ENCODE measurements at places on chromosomes 13 and 19.

GRCh38 chr13:39394796-39395678, 208.0 kb downstream of the LHFPL6 start:
- no peak for DNase-seq

DNA sequence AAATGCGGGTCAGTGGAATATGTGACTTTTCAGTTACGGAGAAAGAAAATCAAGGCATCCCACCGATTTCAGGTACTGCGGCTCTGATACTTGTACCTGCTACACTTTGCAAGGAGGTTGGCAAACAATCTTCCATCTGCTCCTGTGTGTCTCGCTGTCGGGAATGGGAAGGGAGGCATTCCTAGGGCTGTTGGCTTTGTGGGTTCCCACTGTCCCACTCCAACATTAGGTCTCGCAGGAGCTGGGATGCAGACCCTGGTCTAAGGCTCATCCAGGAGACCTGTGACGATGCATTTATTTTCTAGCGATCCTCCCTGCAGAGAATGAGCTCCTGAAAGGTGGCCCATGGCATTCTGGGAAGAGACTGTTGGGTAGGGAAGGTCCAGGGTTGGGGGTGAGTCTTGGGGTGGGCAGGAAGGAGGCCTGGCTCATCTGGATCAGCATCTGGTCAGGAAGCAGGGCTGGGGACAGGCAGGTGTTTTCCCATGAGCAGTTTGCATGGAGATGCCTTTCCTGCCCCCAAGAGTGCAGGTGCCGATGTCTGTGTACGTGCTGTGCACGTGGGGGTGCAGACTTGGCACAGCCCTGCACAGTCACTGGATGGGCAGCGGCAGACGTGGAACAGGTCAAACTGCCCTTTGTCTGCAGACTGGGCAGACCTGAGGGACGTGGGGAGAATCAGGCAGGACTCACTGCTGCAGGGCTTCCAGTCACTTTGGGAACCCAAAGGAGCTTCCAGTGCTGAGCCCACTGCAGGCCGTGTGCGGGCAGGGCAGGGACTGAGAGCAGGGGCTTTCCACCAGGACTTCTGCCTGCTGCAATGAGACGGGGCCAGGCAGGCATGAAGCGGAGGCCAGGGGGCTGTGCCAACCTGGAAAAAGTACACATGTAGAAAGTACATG, 152.4 kb downstream of the TEX29 start:
- no peak for DNase-seq

DNA sequence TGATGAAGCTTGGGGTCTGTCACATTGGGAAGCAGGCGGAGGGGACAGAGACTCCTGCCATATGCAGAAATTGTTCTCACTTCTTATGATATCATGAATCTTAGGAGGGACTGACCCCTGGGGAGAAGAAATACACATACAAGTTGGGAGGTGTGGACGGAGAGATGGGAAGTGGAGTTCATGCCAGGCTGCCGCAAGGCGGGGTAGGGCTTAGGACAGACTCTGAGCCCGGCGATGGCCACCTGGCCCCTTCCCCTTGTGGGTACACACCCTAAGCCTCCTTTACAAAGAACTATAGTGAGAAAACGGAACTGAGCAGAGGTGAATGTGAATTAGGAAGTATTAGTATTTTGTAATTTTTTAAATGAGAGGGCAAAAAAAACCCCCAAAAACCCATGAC, 177.0 kb upstream of the IRS2 start:
- no peak for DNase-seq

DNA sequence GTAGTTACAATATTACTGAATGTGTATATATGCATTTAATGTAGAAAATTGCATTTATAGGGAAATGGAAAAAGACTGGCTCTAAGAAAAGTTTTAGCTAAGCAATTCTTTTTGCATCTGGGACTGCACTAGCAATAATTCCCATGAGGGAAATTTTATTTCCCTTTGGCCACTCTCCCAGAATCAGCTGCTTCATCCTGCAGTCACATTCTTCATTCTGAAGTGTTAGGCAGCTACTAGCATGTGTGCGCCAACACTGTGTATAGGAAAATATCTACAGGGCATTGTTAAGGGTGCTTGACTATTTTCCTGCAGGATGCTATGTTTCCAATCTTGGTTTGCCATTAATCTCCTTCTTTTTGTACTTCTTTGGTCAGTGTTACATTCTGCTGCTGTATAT, 312.8 kb upstream of the PCDH20 start:
- DNase-seq = no peak

- DNase-seq = no peak
Observed at GRCh38 chr13:112079696-112080095, 12.7 kb downstream of the SOX1 start.

DNA sequence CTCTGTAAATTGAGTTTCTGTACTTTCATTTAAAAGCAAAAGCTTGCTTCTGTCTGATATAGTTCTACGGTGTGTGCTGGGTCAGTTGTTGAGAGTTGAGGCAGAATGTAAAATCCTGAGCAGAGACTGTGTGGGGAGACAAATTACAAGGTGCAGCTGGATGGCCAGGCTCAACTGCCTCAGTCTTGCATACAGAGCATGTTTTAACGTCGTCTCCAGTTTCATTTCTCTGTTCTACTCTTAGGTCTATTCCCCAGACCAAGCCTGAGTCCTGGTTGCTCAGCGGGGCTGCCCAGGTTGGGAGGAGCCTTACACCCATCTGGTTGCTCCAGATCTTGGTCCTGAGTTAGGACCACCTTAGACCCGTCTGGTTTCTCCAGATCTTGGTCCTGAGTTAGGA, 54.4 kb upstream of the MEDAG start:
- no peak for DNase-seq

DNA sequence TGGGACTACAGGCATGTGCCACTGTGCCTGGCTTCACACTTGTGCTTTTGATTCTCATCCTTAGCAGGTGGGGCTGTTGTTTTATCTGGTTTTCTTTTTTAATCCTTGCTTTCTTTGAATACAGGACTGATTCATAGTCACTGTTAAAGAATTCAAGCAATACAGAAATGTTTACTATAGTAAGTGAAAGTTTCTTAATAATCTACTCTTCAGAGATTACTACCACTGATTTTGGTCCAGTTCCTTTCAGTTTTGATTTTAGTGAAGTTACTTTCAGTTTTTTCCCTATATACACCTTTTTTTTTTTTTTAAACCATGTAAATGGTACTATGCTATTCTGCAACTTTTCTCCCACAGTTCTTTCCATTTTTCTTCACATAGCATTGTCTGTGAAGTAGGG, 53.6 kb downstream of the GATAD2A start:
- DNase-seq = peak; percentile 56

DNA sequence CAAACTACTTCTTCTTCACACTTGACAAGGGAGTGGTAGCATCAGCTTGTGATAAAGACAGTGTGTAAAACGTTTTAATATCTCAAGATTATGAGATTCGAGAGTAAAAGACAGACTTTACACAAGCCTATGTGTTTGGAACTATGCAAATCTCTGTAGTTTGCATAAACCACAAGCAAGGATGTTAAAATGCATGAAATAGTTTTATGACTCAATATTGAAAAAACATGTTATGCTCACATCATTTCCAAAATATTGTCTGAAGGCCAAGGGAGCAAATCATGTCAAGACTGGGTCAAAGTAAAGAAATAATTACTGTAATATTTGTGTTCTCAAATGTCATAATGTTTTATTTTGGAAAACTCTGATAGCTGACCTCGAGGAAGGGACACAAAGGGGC, 316.8 kb upstream of the KLF12 start:
- peak; percentile 32 for DNase-seq

- no peak for DNase-seq
Observed at GRCh38 chr13:73943137-73943964, 190.9 kb downstream of the KLF12 start.

DNA sequence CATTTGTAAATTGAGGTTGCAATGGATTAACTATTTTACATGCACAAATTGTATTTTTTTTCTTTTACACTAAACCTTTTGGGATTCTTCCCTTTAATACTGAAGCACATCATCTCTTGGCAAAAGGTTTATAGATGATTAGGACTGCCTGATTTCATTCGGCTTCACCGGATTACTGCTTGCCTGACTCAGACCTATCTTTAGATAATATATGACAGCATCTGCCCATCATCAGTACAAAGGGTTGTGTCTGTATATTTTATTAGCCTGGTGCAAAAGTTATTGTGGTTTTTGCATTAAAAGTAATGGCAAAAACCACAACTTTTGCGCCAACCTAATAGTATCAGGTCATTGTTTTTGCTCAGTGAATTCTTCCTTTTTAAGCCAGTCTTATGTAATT, 316.2 kb upstream of the HTR2A start:
- DNase-seq = peak; percentile 21

DNA sequence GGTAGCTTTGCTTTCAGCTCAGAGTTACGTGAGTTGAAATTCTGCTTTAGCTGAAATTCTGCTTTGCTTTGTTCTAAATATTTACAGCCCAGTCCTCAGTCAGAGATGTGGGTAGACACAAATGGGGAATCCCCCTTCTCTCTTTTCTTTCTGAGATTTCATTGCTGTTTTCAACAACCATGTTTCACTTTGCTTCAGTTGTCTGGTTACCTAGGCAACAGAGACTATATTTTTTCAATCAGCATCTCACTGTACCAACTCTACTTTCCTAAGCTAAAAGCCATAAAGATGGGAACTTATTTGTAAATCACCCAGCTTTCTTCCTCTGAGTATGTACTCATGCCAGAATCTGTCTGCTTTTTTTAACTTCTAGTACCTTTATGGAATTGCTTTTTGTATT, 509.0 kb downstream of the OLFM4 start:
- no peak for DNase-seq

DNA sequence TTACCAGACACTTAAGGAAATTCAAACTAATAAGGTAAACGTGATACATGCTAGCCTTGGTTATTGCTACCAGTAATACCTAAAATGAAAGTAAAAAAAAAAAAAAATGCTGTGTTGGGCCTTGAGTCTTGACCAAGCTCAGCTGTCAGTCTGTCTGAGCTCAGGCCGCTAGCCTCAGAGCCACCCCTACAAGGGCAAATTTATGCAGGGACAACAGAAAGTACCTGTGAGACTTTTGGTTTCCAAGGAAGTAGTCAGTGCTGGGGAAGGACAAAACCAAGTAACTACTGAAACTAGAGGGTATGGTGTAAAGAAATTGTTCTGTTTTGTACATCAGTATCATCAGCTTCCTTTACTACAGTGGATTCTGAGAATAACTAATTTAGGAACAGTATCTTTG, 134.3 kb upstream of the SLITRK5 start:
- DNase-seq = no peak

- peak; percentile 86 for DNase-seq
Observed at GRCh38 chr19:55624109-55625003, at the start of gene ZNF784. ZNF784 (minus strand) TSS chr19:55624566; CDS start chr19:55624561, 5 bp downstream.

GRCh38 chr13:25440061-25440460, 68.3 kb downstream of the ATP8A2 start:
- DNase-seq = no peak

DNA sequence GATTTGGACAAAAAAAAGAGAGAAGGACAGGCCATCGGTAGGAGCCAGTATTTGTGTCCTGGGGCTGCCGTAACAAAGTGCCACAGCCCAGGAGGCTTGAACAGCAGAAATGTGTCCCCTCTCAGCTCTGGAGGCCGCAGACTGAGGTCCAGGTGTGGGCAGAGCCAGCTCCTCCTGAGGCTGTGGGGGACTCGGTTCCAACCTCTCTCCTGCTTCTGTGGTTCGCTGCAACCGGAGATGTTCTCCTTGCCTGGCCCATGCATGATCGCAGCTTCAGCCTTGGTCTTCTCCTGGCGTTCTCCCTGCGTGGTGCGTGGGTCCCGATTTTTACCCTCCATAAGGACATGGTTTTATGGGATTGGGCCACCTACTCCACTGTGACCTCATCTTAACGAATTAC, 85.9 kb upstream of the SOX1 start:
- no peak for DNase-seq

GRCh38 chr19:1512671-1513498, at the start of gene ADAMTSL5:
ADAMTSL5 (minus strand) TSS chr19:1513019; CDS start chr19:1510943, 2,076 bp downstream.
- peak; percentile 68 for DNase-seq

DNA sequence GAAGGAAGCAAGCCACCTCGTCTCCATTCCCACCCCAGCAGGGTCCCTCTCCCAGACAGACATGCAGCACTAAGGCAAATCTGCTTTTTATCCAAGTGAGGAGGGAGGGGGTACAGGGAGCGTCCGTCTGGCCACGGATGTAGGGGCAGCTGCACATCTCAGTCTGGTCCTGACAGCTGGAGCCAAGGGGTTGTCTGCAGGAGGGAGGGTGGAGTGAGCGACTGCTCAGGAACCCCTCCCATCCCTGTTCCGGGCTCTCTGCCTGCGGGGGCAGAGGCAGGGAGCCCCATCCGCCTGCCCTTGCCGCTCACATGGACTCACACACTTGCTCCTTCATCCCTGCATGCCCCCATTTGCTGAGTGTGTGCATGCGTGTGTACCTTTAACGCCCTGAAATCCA, 2.5 kb downstream of the TMEM190 start:
- no peak for DNase-seq

GRCh38 chr19:46530636-46531035, 35.0 kb upstream of the PNMA8B start:
- DNase-seq = peak; percentile 9

DNA sequence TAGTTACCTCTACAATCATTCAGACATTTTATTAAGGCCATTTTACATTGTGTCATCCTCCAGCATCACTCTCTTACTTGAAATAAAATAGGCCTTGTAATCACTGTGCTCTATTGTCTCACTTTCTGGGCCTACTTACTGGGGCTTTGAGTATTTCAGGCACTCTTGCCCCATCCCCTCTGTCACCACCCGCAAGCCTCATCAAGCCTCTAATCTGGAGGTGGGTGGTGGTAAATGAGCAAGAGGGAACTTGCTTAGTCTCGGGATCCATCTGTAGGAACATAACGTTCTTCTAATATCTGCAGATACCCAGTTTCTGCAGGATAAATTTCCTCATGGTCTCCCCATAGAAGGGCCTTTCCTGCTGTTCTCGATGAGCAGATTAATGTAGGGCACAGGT, 19.4 kb upstream of the GPR18 start:
- no peak for DNase-seq

GRCh38 chr13:100870898-100871297, 196.3 kb upstream of the TMTC4 start:
- no peak for DNase-seq

DNA sequence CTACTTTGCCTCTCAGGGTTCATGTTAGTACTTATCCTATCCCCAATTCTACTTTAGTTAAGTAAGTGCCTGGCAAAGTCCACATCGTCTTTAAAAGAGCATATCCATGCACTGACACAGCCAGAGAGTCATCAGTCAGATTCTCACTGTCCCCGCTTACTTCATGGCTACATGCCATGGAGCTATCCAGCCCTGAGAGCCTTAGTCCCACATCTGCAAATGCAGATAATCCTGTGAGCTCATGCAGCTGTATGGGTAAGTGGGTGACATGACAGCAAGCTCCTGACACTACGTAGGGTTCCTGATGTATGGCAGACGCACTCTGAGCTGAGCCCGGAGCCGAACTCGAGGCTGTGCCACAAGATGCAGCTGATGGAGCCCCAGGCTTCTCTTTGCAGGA, 661.5 kb downstream of the LIG4 start:
- peak; percentile 19 for DNase-seq

Data from HCEC 1CT (cell line).